NCI-H1105 (cell line): ENCODE measurements at places on chromosomes 2 and 18.

DNA sequence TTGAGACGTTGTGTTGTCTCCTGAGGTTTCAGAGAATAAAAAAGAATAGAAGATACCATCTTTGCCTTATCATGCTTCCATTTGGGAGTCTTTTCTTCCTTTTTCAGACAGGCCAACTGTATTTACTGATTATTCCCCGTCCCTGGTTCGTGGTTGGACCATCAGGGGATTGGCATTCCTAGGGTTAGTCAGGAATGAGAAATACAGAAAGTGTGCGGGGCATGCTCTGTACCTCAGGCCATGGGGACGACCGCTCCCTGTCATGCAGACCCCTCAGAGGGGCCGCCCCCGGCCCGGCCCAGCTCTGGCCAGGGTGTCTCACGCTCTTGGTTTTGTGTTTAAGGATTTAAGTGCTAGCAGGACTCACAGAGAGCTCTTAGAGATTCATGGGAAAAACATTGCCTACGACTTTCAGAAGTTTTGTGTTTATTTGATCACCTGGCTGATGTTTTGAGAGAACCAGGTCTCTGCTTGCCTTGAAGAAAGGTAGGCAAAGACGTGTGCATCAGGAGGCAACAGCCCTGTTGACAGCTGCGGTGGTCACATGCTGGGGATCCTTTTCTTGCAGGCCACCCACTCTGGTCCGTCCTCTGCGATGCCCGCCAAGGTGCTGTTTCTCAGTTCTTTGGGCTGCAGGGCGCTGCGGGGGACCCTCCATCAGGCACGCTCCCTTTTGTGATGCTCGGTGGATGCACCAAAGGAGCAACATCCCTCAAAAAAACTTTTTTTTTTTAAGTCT is 317.8 kb downstream of the AGAP1 start:
- DNase-seq: no peak

DNA sequence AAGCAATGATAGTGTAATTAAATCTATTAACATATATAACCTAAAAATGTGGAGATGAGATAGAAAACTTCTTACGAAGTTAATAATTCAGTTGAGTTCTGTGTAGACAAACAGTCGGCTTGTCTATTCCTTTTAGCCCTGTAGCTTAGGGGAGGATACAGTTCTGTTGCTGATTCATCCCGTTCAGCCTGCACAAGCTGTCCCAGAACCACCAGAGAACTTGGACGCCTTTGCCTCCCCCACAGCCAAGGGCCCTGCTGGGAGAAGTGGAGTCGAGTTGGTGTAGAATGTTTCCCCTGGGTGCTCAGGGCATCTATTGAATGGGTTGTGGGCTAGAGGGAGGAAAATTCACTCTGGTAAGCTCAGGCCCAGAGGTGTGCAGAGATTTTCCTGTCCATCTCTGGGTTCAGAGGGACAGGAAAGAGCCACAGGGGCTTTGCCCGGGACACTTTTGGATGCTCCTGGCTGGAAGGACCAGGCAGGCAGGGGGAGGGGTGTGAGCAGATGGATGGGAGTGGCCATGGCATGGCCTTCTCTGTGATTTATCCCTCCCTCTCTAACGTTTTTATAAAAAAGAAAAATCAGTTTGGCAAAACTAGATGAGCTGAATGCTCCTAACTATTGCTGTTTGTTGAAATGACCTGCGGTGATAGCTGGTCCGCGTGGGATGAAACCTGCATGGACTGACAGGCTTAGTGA is 42.8 kb upstream of the GALR1 start:
- DNase-seq: no peak

DNA sequence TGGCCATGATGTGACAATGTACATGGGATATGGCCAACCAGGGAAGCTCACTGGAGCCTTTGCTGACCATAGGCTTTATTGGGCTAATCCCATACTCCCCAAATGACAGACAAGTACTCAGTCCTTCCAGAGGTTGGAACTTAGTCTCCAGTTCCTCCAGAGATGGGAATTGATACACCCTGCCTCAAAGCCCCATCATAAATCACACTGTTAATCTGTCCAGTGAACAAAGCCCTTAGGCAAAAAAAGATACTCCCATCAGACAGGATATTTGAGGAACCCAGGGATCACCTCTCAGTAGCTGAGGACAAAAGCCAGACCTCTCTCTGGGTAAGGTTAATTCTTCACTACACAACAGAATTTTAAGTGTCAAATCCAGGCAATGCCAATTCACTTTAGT is 247.5 kb upstream of the CDH20 start:
- no peak for DNase-seq

DNA sequence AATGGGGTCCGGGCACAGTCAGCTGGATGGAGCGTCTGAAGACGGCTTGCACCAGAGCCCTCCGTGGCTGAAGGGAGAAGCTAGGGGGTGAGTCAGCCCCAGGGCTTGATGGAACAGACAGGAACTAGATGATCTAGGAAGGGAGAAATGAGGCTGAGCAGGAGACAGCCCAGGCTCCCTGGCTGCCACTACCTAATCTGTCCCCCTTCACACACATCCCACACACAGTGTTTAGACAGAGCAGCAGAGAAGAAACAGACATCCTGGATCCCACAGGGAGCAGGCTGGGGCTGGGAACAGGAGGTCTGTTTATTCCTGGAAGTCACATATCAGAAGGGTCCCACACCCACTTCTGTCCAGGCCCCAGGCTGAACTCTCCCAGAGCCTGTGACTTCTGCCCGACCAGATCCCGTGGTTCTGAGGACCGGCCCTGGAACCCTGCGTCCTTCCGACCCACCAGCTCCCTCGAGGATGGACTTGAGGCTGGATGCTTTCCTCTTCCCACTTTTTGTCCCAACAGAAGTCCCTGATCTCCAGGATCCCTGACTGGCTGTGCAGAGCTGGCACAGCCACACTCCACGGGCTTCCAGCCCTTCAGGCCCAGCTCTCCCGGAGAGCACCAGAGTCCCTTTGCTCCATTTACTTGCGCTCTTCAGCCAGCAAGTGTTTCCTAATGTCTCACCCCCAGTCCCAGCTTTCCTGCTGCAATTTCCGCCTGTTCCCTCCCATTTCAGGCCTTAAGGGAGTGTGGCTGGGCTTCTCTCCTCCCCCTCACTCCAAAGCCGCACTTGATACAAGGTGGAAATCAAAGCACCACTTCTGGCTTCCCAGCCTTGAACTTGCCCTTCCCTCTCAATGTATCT is 1.5 kb upstream of the GPBAR1 start:
- no peak for DNase-seq

- no peak for DNase-seq
Measured at GRCh38 chr2:126776255-126776654, 120.3 kb downstream of the GYPC start.

- no peak for DNase-seq
Measured at GRCh38 chr2:221480163-221480562, 91.9 kb downstream of the EPHA4 start.

GRCh38 chr2:173978447-173978846 is 13.3 kb upstream of the SP3 start:
- DNase-seq: no peak

DNA sequence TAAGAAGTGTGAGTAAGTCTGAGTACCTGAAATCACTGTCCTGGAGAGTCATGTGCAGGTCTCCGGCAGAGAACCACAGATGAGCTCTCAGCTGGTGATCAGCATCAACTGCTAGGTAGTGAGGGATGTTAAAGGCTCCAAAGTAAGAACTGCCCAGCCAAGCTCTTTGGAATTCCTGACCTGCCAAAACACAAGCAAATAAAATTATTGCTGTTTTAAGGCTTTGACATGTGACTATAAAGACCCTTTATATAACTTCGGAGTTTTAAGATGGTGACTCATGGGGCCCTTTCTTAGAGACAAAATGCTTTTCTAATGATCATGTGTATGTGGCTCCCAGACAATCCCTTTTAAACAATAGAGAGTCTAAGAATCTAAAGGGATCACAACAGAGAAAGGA is 855.7 kb downstream of the TRIB2 start:
- DNase-seq: no peak

- no peak for DNase-seq
Measured at GRCh38 chr2:119278946-119279345, 55.3 kb downstream of the STEAP3 start.

DNA sequence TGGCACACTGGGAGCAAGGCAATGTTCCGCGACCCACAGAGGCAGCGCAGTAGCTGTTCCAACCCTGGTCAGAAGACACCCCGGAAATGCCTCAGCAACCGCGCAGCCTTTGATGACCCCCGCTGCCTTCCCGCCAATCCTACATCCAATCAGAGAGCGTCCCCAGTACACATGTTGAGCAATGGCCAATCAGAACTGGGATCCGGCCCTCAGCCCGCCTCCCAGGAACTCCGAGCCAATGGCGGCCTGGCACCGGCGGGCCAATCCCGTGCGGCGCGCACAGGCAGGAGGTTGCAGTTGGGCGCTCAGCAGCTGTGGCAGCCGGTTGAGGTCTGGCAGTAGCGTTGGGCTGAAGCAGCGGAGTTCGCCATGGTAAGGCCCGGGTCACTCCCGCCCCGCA is at the start of gene TUBA3D:
TUBA3D (plus strand) TSS at position 289 of the 400 bp plus-strand sequence; CDS start at position 370, 81 bp downstream.
- no peak for DNase-seq

DNA sequence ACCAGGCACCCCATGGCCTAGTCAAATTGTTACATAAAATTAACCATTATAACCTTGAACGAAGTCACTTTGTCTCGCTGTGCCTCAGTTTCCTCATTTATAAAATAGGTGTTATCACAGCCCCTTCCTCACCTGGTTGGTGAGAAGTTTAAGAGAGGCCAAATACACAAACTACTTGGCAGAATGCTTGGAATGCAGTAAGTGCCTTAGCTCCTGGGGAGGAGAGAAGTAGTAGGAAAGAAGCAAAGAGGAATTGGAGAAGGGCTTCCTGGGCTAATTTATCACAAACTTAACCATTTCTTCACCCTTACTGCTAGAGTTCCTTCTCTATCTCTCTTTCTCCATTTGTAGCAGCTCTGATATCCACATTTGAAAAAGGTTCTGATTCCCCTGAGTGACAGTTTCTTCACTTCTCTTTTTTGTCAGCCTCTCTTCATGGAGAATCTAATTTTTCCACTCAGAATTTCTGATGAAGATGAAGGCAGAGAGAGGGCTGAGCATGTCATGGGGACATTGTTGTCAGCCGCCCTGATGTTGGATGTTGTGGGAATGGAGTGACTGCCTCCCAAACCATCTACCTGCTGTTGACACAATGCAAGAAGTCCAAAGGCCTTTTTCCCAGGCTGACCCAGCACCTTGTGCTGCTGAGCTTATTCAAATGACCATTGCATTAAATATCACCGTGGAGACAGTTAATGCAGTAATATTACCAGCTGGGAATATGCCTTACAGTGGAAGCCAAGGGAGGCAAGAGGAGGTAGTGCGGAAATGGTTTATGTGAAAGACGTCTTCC is 60.4 kb downstream of the BOD1L2 start:
- DNase-seq: no peak

DNA sequence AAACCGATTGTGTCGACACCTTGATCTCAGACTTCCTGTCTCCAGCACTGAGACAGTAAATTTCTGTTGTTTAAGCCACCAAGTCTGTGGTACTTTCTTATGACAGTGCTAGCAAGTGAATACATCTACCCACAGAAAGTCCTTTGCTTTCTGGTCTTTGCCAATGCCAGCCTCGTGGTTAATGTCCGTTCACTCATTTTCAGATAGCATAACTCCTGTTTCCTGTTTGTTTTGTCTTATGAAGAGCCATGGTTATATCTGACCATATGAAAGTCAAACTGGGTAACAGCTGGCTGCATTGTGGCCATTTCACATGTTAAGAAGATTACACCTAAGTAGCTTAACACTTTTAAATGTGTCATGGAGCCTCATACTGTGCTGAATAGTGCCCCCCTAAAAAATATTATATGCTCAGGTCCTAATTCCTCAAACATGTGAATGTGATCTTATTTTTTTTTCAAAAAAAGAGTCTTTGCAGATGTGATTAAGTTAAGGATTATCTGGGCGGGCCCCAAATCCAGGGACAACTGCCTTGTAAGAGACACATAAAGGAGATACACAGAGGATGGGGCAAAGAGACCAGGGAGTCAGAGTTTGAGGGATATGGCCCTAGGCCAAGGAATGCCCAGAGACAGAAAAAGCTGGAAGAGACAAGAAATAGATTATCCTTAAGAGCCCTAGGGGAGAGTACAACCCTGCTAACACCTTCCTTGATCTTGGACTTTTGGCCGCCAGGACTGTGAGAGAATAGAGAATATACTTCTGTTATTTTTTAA is 118.0 kb downstream of the KCNE4 start:
- DNase-seq: no peak

DNA sequence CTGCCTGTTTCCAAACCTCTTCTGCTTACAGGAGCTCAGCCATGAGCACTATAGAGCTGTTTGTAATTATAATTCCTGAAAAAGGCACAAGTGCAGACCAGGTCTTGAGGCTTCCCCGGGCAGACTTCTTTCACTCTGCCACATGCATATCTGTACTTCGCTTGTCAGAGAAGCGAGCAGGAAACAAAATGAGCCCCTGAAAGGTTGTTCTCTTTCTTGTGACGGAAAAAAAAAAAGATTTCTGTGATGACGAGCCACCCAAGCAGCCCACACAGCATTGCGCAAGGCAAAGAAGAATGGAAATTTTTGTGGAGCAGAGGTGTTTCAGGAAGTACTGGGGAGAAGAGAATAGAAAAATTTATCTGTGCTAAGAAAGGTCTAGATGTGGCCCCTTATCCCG is 54.0 kb upstream of the LINC00305 start:
- DNase-seq: no peak

DNA sequence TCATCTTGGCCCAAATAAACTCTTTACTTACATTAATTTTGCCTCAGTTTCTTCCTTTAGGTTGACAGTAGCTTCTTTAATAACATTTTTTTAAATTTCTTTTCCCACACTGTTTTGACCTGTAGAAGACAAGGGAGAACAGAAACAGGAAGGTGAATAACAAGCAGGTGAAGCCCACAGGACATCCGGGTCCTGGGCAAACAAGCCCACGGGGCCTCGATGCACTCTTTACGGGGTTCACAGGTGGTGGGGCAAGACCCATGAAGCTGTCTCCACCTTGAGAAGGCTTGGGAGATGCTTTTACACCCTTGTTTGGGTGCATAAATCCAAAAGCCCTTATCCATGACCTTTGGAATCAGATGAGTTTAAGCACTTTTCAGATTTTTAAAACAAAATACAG is 301.0 kb upstream of the MGAT5 start:
- no peak for DNase-seq

DNA sequence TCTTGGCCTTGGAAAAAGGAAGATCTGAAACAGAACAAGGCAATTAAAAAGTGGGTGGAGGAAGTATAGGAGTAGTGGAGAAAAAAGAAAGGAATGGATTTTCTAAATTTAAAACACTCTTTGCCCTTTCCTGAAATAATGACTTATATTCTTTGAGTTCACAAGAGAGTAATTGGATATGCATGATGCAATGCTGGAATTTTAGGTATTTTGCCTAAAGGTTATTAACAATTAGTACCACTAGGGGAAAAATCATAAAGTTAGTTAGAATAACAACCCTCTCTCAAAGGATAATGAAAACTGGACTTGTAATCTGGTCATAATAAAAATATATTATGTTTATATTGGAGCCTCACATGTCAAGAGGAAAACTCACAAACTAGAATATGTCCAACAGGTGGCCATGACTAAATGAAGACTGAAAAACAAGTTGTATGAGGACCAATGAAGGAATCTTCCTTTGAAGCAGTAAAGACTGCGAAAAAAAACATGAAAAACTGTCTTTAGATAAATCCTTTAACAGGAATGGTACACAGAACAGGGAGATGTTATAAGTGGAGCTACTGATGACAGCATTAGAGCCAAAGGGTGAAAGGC is 281.8 kb downstream of the NCKAP5 start:
- no peak for DNase-seq
